ENCODE measurements at places on chromosomes 12 and 14.

DNA sequence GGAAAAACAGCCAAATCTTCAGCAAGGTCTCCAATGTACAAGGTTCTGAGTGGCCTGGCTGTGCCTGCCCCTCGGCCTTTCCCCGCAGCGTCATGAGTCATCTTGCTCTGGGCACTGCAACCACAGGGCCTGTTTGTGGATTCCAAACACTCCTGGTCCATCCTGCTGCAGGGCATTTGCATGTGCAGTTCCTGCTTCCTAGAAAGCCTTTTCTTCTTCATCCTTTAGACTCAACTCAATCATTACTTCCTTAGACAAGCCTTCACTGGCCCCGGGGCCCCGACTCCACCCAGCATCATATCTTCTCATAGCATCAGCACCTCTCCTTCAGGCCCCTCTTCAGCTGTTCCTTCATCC is 101.8 kb upstream of the EGLN3 start:
- no peak for DNase-seq

DNA sequence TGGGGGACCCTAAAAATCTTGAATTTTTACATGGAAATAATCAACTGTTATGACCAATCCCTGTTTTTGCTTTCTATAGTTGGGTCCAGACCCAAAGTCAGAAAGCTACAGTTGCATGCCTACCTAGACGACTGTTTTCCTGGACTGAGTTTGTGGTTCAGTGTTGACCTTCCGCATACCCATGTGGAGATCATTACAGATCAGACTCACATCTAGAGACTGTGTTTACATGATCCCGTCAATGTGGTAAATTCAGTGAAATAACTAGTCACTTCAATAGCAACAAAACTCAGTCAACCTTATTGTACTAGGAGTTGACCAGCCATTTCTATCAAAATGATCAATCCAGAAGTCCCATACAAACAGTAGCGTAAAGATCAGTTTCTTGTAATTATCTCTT is 257.6 kb downstream of the EGLN3 start:
- no peak for DNase-seq

DNA sequence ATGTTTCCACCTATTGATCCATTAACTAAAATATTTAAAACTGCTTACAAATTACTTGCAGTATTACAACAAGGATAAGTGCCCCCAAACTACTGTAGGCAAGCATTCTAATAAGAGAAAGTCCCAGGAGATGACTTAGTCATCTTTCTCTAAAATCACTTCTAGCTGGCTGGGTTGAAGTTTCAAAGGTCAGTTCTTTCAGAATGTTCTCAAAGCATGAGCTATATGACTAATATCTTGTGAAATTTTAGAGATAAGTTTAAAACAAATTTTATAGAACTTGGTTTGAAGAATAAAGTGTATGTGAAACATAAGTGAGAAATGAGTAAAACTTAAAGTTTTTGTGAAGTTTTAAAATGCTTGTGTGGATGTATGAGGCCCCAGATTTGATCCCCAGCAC is 24.3 kb upstream of the OR6J1 start:
- DNase-seq = no peak

DNA sequence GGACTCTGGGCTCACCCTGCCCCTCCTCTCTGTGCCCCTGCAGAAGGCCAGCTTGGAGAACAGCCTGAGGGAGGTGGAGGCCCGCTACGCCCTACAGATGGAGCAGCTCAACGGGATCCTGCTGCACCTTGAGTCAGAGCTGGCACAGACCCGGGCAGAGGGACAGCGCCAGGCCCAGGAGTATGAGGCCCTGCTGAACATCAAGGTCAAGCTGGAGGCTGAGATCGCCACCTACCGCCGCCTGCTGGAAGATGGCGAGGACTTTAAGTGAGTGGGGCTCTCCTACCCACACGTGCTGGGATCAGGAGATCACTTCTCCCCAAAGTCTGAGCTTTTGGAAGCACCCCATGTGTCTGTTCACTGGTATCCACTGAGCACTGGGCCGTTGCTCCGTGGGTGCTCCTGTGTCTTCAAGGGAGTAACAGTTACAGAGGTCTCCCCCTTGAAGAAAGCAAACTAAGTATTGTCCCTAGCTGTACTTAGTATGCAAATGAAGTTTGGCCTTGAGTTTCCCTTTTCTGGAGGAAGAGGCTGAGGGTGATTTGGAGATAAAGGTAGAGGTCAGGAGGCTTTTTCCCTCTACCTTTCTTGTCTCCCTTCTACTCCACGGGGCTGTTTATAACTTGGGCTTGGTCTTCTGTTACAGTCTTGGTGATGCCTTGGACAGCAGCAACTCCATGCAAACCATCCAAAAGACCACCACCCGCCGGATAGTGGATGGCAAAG is 3.3 kb downstream of the KRT18 start:
- peak; percentile 45 for DNase-seq

DNA sequence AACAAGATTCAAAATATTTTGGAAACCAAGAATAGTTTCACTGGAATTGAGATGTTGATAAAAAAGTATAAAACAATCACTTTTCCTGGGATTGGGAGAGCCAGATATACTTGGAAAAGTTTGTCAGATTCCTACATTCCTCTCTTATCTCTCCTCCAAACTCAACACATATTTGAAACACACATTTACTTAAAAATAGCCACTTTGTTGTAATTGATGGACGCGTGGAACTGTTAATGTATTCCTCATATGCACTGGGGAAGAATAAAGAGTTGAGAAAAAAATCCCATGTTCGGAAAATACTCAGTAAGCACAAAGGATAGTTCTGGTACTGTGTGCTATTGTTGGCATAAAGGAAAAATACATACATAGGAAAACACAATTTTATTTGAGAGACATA is 195.6 kb upstream of the FLRT2 start:
- no peak for DNase-seq

GRCh38 chr12:30806989-30807694 is 52.4 kb upstream of the CAPRIN2 start:
- no peak for DNase-seq

GRCh38 chr12:128554546-128555304 is 269.0 kb downstream of the SLC15A4 start:
- DNase-seq = no peak

DNA sequence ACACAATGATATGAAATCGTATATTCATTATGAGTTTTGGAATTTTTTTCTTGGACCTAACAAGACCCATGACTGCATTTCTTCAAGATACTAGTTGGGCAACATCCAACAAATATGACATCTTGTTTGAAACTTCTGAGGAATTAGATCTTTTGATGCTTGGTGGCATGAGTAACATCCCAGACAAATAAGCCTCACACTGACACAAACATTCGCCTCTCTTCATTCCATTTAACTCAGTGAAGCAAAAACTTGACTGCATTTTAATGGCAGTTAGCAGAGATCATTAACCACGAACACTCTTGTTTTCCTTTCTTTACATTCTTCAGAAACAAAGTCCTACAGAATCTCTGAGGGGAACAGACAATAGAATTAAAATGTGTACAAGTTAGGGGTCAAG is 758.3 kb downstream of the C12orf50 start:
- DNase-seq = no peak

- no peak for DNase-seq
These were observed 109.7 kb downstream of the ADGRD1 start for GRCh38 chr12:131063413-131063812.

DNA sequence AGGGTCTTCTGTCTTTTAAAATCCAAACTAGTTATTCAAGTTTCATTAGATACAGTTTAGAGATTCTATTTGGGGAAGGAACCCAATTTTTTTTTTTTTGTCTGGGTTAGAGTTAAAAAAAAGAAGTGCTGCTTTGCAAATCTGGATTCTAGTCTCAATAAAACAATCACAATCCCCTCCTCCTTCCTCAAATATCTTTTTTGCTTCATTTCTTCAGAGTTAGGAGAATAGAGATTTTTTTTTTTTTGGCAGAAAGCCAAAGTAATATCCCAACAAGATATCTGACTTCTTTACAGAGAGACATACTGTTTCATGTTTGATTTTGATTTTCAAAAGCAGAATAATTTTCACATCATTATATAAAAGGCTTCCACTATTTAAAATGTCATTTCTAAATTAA is 201.9 kb downstream of the FOXN3 start:
- no peak for DNase-seq

DNA sequence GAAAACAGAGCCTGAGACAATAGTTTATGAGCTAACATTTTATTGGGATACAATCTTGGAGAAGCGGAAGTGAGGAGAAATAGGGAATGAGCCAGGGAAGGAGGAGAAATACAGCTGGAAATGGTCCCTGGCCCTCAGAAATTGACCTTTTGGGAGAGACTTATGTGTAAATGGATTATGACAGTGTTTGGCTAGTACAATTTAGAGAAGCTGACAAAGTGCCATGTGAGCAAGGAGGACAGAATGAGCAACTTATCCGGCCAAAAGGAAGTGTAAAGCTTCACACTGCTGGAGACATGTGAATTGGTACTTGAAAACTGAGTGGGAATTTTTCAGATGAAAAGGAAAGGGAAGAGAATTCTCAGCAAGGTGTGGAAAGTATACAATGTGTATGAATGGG is 2.9 kb downstream of the GLIPR1 start:
- no peak for DNase-seq

DNA sequence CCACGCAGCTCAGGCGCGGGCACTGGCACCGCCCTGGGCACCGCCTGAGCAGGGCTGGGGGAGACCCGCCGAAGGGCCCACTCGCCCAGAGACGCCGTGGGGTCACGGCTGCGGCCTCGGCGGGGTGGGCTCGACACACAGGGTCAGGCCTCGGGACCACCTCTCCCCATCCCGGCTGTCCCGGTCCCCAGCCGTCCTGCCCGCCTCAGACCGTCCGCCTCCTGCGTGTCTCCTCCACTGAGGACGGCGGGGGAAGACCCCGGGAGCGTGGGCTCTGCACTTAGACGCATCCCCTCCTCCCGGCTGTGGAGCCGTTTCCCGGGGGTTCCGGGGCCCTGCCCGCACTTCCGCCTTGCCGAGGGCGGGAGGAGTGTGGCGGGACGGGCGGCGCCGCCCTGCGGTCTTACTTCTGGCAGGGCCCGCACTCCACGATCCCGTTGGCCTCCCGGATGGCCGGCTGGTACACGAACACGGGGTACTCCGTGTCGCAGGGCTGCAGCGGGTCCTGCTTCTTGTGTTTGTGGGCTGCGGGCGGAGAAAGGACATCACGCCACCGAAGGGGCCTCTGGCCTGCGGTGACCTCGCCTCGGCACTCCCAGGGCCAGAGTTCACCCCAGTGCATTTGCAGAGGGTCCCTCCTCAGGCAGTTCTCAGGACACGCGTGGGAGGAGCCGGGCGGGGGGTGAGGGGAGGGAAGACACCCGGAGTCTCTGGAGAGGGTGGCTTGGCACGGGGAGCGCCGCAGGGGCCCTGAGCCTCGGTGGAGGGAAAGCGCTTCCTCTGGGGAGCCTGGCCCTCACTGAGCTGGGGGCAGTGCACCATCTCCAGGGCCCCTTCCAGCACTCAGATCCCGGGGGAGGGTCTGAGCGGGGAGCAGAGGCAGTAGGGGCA is 23.1 kb upstream of the LRTM2 start:
- DNase-seq = peak; percentile 83

- DNase-seq = peak; percentile 49
These were observed 48.7 kb upstream of the LALBA start for GRCh38 chr12:48618541-48618940.

DNA sequence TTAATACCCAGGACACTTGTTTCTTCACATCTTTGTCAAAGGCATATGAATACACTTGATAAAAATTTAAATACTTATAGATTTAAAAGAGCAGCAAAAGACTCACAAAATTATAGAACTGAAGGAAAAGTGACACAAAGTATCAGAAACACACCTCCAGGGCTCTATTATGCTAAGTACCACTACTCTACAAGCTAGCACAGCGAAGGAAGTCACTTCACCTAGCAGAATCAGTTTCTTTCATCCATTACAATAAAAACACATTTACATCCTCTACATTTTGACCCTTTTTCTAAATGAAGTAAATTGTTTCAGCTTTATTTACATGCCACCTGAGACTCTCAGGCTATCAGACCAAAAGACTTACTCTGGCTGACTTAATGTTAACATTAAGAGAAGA is 26.6 kb upstream of the PTPRB start:
- no peak for DNase-seq

DNA sequence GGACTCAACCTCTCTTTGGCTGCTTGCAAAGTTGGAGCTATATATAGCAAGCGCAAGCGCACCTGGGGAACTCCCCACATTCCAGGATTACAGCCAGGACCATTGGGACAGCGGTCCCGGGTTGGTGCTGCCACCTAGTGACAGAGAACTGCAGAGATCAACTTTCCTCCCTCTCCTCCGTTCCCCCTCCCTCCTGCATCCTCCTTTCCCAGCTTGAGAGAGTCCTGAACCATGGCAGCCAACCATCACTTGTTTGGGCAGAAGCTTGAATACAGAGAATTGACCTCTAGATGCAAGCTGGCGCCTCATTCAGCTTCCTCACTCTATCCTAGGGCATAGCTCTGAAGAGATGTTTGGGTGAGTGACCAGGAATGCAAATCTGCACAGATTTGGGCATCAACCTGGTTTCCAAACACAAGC is 17.4 kb upstream of the FLVCR2 start:
- DNase-seq = peak; percentile 72

DNA sequence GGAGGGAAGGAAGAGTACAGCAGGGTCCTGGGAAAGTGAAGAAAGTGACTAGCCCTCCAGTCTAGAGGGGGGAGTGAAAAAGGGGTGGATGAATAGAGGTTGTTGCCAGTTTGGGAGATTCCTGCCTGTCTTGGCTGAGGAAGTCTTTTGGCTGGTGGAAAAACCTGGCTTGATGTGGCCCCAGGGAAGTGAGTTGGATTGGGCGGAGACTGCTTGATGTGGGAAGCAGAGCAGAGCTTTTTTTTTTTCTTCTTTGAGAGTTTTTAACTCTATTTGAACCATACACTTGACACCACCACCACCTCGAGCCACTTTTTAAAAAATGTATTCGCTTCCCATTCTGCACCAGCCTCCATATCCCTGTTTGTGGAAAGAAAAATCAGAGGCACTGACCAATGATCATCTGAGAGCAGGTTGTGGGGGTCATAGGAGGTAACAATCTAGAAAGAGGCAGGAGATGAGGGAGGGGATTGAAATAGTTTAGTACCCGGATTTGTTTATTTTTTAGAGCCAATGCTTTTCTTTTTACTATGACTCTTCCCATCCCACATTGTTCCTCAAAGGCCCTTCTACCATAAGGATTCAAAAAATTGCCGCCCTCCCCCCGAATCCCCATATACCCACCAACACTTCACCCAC is 690 bp upstream of the DTX3 start:
- no peak for DNase-seq

GRCh38 chr14:77457115-77457521 is 283 bp downstream of the VIPAS39 start:
- DNase-seq = no peak

- peak; percentile 78 for DNase-seq
These were observed 564 bp downstream of the ATXN3 start for GRCh38 chr14:92105893-92106142.

- DNase-seq = no peak
These were observed 62.3 kb upstream of the EGLN3 start for GRCh38 chr14:34012978-34013720.

- DNase-seq = no peak
These were observed 159.9 kb downstream of the SYNE2 start for GRCh38 chr14:64012720-64013119.

DNA sequence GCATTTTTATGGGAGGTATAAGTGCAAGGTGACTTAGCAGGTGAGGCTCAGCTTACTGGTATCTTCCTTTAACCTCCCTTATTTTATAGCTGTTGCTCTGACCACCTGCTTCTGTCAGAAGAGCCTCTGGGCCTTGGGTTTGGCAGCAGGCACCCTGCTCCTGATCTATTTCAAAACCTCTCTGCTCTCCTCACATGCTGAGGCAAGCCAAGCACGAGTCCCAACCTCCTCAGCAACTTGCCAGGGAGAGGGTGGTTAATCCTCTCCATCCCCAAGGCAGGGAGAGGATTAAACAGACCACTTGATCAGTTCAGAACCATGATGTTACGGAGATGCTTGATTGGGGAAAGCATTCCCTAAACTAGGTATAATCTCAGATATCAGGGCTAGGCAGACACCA is 5.4 kb downstream of the PLEKHH1 start:
- no peak for DNase-seq

GRCh38 chr12:132147423-132148367 is 3.4 kb downstream of the NOC4L start:
- DNase-seq = peak; percentile 27
